ENCODE measurements at places on chromosomes 5 and 9.

GRCh38 chr9:95609426-95609825 lies 92.7 kb upstream of the PTCH1 start:
- no peak for DNase-seq

- no peak for DNase-seq
Measured at GRCh38 chr5:171369056-171369455, 18.6 kb upstream of the NPM1 start.

DNA sequence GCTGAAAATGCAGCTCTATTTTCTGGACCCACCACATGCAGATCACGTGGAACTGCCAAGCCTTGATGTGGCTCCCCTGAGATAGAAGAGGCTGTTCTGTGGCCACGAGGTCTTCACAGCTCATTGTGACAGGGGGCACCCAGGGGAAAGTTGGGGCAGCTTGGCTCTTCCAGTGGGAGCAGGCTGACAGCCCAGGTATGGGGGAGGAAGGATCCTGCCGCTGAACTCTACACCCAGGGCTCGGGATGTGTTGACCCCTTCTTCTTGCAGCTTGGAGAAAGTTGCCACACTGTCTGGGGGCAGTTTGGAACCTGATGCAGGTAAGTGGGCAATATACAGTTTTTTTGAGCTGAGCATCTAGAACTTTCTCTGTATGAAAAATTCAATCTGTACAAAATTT lies 133.6 kb upstream of the PITX1 start:
- no peak for DNase-seq

GRCh38 chr9:33884856-33885701 lies 68.1 kb downstream of the UBE2R2 start:
- DNase-seq, result no peak

DNA sequence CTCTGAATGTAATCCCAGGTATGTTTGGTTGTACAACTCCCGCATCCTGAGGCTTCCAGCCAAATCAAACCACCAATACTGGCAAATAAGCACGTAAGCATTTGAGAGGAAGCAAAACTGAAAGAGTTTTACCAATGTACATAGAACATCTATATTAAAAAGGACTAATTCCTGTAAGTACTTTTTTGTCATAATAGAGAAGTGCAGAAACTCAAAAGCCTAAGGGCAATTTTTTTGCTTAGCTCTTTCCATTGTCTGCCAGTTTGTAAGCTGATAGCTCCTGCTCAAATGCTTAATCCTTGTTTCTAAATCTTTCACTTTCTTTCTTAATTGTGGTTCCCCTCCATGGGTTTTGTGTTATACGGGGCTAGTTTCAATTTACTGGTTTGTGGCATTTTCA lies 1151.8 kb downstream of the CDH12 start:
- no peak for DNase-seq

- no peak for DNase-seq
Measured at GRCh38 chr5:27093279-27093678, 54.9 kb upstream of the CDH9 start.

DNA sequence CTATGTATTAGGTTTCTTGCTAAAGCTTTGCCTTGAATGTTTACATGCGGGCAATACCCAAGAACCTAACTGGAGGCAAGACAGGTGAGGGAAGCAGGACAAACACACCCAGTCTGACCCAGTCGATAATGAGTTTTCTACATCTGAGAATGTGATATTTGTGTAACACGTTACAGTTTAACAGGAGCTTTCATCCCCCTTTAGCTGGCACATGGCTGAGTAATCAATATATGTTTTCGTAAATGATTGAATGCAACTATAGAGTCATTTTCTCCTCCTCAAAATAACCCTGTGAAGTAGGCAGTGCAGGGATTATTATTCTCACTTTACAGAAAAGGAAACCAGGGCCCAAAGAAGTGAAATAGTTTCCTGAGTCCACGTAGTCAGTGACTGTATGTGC lies 84.7 kb upstream of the HTR4 start:
- no peak for DNase-seq

- DNase-seq, result no peak
Measured at GRCh38 chr9:31394015-31394473, 990.4 kb upstream of the ACO1 start.

- DNase-seq, result no peak
Measured at GRCh38 chr9:33166231-33167083, 679 bp downstream of the B4GALT1 start.

- DNase-seq, result no peak
Measured at GRCh38 chr5:177146891-177147638, 13.5 kb downstream of the NSD1 start.

GRCh38 chr9:98867103-98867428 lies 59.6 kb downstream of the GALNT12 start:
- DNase-seq, result no peak

DNA sequence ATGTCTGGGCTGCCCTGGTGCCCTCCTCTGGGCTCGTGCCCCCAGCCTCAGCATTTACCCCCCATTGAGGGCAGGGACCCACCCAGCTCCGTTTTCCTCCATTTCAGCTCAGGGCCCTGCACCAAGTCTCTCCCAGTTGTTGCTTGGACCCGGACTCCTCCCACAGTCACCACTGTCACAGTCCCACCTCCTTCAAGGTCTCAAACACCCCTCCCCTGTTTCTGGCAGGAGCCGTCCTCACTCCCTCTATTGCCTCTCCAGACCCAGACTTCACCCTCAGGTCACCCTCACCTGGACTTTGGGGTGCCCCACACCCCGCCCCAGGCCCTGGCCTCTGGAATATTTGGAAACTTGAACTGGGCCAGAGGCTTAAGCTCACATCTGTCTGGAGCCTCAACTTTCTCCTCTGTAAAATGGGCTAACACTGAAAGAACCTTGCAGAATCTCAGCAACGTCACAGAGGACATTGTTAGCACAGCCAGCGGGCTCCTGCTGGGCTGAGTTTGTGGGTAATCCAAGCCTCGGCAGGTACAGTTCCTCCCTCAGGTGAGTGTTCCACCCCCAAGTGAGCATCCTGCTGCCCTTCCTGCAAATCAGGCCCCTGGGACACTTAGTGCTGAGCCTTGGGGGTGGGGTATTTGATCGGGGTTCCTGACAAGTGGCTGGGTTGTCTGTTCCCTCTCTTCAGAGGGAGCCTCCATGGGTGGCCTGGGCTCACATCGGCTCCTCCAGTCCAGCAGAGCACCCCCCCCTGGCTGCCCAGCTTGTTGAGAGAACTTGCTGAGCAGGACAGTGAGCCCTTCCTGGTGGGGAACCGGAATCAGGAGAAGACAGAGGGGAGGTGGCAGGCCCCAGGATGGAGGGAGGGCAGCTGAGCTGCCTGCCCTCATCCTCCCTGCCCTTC lies 130.1 kb downstream of the C9orf50 start:
- no peak for DNase-seq

DNA sequence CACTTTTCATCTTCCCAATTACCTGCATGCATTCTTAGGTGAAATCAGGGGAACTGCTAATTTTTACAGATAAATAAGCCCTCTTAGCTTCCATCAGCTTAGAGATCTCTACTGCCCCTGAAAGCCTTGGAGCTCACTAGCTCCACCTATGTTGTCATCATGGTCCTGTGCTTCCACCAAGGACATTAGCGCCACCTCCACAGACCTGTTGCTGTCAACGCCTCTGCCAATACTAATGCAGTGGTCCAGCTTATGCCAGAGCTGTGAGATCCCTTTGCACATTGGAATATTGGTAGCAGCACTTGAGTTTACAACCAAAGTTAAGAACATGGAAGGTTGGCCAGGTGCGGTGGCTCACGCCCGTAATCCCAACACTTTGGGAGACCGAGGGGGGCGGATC lies 7.7 kb upstream of the SHISAL2B start:
- DNase-seq, result no peak

DNA sequence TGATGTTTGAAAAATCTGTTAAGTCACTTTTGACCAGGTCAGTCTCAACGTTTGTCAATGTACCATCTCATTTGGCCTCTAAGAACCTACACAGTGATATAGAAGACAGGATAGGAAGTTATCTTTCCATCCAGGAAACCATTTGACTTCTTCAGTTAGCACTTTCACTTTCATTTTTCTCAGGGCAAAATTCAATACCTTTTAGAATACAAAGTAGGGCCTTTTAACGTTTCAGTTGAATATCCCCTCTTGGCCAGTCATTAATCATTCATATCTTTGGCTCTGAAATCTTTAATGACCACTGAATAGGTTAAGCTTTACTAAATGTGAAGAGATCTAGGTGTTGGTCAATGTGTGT lies 101.1 kb upstream of the GNAQ start:
- DNase-seq, result no peak

DNA sequence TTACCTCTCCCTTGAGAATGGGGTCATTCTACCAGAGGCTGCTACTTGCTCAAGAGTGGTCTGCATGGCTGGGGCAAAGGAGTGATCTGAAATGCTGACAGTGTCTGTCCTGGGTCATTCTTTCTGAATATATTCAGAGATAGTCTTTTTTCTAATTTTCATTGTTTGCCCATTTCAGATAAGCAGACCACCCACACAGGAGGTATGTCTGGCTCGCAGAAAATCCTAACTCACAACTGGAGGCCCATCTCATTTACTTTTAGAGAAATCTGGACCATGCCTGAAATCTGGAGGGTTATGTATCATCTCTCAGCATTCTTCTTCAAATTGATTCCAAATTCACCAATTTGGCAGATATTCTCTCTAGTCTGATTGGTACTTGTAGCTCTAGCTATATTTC lies 227.6 kb downstream of the SEC61B start:
- DNase-seq, result no peak

DNA sequence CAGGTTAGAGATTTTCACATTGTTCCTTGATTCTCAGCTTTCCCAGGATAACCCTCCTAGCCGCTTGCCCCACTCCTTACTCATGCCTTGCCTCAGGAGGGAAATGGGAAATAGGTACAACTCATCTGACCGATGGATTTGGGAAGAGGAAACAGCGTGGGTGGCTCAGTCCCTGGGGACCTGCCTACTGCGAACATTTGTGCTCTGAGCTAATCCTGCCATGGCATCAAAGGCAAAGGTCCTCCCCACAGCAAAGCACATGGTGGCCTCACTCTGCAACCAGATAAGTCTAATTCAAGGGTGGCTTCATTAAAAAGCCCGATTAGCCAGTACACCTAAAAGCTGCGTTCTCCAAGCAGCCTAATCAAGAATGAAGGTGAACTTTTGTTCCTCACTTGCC lies 82.4 kb upstream of the ADRA1B start:
- DNase-seq, result no peak

- DNase-seq, result no peak
Measured at GRCh38 chr9:12719431-12719830, 26.2 kb downstream of the TYRP1 start.

GRCh38 chr5:123340928-123341327 lies 82.3 kb downstream of the CEP120 start:
- no peak for DNase-seq

DNA sequence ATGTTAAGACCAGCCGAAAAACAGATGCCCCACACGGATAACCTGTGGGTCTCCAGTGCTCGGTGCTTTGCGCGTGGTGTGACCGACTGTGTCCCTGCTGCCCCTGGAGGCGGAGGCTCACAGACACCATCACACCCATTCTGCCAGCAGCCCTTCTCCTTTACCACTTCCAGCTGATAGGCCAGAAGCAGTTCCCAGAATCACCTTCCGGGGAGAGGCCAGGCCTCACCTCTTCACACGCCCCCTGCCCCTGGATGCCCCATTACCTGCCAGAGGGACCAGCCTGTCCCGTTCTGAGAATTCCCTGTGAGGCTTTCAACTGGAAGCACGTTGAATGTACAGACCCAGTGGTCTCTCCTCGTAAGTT lies 21.6 kb upstream of the LRRC14B start:
- no peak for DNase-seq

DNA sequence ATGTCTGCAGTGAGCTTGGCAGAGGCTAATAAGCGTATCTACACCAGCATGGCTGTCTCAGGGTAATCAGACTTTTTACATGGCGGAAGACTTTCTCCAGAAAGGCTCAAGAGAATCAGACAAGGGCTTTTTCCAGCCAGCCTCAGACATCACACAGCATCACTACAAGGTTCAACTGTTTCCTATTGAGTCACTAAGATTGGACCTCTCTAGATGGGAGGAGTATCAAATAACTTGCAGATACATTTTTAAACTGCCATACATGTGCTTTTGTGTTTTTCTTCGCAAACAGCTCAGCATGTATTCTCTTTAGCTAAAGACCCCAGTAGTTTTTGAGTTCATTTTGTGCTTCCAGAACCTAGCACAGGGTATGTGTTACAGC lies 22.9 kb upstream of the PIK3R1 start:
- no peak for DNase-seq

DNA sequence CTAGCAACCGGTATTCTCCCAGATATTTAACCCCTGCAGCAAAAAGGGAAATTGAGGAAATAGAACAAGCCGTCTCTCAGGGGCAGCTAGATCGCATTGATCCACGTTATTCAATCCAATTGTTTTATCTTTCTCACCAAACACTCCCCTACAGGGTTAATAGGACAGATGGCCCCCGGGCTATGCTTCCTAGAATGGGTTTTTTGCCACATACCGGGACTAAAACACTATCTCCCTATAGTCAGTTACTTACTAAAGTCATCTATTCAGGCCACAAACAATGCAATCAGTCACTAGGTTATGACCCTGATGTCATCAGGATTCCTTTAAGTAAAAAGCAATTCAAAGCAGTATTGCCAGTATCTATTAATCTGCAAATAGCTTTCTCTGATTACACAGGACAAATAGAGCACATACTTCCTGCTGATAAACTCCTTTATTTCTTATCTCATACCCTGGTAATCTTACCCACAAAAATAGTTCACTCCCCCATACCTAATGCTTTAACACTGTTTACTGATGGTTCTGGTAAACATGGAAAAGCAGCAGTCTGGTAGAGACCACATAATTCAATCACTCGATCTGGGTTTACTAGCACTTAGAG lies 159.0 kb downstream of the CPLANE1 start:
- no peak for DNase-seq

DNA sequence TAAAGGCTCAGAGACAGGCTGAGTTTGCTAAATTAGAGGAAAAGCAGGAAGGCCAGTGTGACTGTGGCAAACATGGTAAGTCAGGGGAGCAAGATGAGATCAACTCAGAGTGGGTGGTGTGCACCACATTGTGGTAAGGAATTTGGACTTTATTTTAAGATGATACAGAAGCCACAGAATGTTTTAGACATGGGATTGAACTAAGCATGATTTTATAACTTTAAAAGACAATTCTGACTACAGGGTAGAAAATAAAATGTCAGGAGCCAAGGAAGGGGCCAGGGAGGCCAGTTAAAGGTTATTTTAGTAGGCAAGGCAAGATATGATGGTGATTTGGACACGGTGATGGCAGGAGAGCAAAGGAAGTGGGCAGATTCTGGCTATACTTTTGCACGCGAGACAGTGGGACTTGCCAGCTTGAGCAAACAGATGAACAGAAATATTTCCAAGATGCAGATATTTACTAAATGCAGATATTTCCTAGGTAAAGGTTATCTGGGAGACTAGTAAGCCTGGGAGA lies 53.9 kb downstream of the TSSK1B start:
- no peak for DNase-seq

- DNase-seq, result no peak
Measured at GRCh38 chr5:8908055-8908683, 637.7 kb downstream of the SEMA5A start.

DNA sequence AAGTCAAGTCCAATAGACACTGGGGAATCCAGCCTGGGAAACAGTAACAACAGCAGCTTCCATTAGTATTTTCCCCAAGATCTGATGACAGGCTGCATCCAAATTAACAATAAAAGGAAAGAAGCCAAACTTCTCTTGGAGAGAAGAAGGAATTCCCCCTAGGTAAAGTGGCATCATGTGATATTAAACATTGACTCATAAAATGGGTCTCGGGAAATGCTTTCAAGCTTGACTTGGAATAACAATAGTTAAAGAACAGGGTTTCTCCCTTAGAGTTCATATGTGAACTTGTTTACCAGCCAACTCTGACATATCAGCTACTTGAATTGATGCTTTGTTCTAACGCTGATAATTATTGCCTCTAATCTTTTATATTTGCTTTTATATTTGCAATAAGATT lies 45.4 kb downstream of the ENTREP1 start:
- DNase-seq, result no peak
